ENCODE measurements at places on chromosomes 4 and X.

GRCh38 chr4:33649015-33649414 is 2595.3 kb downstream of the ARAP2 start:
- DNase-seq = no peak

DNA sequence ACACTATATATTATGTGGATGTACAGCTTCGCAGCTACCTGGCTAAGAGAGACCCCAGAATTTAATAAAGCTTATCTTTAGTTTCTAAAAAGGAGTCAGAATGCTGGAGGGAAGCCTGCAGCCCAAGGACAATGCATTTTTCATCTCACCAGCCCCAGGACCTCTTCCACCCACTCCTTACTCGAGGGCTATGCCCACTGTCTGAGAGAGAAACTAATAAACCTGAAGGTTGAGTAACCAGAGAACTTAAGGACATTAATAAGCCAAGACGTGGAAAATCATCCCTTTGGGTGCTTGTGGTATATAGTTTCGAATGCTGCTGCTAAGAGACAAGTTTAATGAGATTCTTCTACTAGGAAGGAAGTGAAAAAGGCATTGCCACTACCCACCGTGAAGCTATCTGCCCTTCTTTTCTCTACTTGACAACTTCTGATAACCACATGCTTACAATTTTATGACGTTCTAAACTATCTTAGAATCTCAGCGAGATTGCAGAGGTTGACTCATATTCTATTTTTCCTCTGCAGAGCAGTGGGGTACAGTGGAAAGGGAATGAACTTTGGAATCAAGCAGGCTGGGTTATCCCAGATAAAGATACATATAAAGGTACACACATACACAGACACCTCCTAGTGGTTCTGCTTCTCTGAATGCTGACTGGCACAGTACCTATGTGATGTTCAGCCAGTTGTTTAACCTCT is 3.3 kb downstream of the RELL1 start:
- no peak for DNase-seq

DNA sequence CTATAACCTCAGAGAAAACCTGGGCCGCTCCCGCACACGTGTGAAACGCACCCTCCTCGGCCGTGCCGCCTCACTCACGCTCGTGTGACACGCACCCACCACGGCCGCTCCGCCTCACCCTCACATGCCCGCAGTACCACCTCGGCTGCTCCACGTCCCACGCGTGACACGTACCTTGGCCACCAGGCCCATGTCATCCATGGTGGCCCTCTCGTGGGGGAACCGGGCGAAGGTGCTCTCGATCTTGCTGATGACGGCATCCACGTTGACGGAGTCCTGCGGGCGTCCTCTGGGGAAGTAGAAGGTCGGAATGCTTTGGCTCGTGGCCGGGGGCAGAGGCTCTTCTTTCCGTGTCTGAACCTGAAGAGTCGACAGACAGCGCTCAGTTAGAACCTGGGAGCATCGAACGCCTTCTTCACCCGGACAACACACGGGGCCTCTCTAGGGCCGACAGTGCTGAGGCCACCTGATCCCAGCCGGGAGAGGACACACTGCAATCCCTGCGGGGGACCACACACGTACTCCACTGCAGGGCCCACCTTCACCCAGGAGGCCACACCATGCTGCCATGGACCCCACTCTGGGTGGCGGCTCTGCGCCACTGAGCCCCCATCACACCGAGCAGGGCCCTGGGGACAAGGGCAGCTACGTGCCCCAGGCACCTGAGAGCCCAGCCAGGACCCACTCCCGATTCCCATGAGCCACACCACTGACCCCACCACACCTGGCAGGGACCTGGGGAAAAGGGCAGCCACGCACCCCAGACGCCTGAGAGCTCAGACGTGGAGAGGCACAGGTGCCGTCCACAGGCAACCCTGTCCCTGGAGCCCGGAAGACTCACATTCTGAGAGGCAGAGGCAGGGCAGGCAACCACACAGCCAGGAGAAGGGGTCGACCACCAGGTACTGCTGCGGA is 25.2 kb downstream of the PPP2R3B start:
- no peak for DNase-seq

DNA sequence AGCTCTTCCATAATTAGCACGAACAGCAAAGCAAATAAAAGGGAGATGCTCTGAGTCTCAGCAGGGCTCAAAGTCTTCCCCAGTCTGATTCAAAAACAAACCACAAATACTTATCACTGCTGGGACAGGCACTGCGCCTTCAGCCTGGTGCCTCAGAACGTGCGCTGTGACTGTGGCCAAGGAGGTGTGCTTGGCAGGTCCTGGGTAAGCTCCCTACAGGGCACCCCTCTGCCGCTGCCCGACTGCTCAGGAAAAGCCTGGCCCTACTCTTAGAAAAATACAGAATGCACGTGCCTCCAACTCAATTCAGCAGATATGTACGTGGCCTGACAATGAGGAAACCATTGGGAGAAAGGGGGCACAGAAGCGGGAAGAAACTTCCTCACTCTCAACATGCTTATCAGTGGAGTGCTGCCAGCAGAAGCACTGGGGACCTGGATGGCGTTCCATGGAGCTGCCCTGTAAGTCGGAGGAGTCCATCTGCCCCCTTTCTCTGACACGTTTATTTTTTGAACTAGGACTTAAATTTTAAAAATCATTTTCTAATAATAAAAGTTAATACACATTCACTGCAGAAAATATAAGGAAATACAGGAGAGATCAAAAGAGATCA is 86.8 kb downstream of the GATB start:
- no peak for DNase-seq

DNA sequence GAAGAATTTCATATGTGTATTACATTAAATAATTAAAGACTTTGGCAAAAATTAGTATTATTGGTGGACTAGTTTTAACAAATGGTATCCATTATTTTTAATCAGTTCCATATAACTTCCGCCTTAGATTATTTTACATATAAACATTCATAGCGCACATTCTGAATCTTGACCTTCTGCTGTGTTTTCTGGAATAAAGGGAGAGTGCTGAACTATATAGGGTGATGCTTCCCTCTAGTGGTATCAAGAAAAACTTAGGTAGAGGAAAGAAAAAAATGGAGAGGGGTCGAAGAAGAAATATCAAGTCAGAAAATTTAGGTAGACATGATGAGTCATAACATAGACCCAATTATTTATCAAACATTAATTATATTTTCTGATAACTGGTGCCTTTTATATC is 155.6 kb upstream of the PACRGL start:
- no peak for DNase-seq

GRCh38 chrX:149682956-149683947 is 28.6 kb upstream of the MAGEA11 start:
- no peak for DNase-seq

GRCh38 chr4:179867300-179867878 is 2375.8 kb upstream of the TENM3 start:
- peak; percentile 15 for DNase-seq

DNA sequence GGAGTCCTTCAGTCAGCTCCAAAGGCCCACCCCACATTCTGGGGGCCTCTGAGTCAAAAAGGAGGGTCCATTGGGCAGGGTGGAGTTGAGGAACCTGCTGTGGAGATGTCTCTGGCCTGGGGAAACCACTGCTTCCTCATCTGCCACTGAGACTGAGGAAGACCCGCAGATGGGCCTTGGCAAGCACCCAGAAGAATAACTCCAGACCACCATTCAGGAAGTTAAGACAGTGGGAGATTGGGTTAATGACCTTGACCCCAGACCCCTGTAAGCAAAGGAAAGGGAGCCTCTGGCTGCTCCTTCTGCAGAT is 8.1 kb upstream of the HSD17B10 start:
- DNase-seq = no peak

DNA sequence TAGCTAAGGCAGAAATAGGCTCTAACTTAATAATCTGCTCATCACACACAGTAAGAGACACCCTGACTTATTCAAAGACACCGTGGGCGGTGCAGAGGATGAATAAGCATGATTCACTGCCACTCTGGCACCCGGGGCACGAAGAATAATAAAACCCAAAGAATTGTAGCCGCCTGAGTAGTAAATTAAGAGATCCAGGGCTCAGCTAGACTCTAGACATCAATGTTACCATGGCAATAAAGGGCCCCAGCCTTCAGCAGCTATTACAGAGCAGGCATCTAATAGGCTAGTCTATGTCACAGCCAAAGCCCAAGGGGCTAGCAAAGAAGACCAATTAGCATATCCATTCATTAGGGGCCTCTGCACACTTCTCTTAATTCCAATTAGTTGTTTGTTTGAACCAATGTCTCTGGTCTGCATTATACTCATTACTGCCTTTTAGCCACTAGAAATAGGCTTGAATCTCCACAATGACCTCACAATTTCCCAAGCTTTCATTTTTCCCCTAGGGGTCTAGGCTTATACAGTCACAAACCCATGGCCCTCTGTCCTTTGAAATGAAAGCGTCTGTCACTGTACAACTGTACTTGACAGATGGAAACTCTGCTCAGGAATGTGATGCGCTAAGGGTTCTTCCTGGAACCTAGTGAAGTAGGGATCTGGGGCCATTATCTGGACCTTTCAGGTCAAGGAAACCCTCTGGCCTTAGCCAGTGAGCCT is 3.0 kb upstream of the ATP1B4 start:
- peak; percentile 32 for DNase-seq

DNA sequence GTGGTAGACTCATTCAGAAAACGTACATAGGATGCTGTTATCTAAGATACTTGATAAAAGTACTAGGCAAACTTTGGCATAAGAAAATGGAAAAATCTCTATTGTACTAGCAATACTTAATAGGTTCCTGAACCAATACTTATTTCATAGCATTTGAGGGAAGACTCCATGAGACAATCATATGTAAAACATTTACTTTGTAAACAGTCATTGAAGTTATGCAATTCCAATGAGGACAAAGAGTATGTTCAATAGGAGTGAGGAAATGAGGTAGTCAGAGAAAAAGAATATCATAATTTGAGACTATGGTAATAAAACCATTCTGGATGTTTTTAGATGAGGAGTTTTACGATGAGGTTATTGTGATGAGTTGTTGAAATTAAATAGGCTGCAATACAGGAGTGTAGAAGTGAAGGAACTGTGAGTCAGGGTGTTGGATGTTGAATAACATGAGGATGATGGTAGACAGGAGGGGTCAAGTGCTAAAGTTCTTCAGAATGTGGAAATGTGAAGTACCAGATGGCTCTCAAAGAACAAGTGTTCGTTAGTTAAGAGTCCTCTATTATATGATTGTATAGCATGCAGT is 397.9 kb downstream of the PPP3CA start:
- no peak for DNase-seq

- DNase-seq = no peak
These were observed 499.3 kb downstream of the EPHA5 start for GRCh38 chr4:65170768-65171514.

DNA sequence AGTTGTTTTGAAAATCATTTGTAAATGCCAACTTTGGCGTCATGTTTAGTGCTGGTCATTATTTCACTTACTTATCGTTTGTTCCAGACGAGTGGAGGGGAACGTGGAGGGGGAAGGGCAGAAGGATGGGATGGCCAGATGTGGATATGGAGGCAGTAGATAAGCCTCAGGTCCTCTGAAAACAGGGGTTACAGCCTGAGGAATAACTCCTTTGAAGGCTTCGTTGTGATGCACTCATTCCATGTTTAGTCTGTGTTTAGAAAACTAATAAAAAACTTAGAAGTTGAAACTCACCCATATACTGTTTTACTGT is 1.1 kb downstream of the MOB1B start:
- no peak for DNase-seq

DNA sequence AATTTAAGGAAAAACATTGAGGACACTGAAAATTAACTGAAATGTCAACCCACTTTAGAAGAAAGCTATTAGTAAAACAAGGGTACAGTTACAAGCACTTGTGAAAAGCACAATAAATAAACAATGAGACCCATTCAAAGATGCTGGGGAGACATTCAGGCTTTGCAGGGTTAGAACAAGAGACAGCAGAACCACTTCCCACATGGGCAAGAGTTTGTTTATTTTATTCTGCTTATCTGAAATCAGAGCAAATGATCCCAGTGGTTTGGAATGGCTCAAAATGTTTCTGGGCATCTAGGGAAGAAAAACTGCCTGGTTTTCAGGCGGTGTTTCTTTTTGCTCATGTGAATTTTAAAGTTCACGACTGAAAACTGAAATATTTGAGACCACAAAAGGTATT is 42.4 kb downstream of the PPP3CA start:
- DNase-seq = no peak

DNA sequence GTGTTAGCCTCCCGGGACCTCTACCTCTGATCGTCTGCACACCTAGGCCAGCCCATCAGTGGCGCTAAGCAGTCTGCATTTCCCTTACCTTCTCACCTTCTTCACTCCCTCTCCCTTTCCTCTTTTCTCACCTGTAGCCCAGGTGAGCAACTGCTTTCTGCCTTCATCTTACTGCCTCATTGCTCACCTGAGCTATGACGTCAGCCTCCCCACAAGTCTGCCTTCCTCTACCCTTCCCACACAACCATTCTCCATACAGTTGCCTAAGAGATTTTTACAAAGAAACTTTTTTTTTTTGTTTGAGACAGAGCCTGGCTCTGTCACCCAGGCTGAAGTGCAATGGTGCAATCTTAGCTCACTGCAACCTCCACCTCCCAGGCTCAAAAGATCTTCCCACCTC is 136.3 kb downstream of the BCOR start:
- no peak for DNase-seq

DNA sequence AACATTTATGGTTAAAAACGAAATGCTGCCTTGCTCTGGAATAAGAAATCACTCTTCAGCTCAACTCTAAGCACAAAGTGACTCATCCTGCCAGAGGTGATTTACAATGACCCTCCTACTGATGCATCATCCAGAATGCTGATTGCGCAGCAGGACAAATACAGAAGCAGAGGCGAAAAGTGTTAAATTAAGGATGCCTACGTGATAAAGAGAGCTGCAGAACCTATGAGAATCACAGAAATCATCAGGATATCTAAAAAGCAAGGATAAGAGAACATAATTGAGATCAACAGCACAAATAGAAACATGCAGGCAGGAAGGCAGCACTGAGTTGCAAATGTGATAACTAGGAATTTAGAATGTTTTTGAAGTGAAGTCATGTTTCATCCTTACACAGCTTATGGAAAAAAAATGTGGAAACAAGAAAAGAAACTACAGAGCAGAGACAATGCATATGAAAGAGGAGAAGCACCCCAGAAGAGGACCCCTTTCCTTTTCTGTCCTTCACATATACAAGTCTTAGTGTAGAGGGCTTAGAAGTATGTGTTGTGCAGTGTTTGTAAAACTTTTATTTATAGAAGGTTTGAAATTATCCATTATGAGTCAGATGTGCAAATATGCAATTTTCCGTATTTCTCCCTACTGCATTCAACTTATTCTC is 188.4 kb downstream of the SLC7A11 start:
- no peak for DNase-seq

DNA sequence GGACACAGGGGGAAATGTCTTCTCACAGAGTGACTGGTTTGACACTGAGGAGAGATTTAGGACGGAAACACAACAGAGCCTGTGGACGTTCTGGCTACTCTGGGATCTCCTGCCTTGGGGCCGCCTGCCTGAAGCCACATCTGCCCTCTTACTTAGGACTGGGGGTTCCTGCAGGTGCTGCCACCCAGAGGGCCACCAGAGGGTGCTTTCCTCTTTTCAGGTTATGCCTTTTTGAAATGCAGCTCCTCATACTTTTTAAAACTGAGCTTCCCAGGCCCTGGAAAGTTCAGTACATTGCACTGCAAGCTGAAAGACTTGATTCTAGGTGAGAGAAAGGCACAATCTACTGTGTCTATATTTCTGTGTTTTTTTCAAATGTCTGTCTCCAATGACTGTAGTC is 92.2 kb upstream of the PGRMC2 start:
- DNase-seq = no peak
